Hematopoietic multipotent progenitor cell (in vitro differentiated cells): ENCODE measurements at places on chromosomes 7 and 10. TPM values are rescaled to one million over a fixed set of nuclear protein-coding genes. Genes with fewer than 3 reads are reported as not detected.

DNA sequence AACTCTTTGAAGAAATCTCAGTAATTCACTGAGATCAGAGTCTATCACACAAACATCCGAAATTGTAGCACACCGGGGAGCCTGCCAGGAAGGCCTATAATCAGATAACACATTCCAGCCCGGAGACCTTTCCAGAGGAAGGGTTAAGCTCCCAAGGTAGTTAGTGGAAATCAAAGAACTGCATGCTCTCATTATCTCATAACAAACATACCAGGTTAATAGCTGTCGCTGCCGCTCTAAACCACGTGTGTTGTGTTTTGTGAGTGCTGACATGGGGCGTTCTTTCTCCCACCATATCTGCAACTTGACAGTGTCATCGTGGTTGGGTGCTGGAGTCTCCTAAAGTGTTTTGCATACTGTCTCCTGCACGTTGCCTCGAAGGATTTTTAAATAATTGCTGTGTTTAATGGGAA, 120.7 kb upstream of the CARD11 start:
- no peak for DNase-seq

DNA sequence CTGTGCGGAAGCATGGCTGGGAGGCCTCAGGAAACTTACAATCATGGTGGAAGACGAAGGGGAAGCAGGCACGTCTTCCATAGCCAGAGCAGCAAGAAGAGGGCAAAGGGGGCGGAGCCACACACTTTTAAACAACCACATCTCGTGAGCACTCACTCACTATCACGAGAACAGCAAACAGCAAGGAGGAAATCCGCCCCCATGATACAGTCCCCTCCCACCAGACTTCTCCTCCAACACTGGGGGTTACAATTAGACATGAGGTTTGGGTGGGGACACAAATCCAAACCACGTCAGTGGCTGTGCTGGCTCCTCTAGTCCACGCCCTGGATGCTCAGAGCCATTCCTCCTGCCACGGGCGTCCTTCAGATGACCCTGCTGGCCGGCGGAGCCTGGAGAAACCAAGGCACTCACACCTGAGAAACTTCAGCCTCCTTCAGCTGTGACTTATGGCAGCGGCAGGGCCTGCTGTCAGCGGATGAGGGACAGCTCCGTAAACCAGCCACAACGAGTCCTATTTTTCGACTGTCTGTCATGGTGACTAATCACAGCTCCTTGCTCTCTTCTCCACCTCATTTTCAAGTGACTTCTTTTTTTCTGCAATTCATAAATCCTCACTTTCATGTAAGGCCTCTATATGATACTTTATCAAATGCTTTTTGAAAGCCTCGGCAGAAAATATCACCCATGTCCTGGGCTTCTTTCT, 167.9 kb upstream of the PFKP start:
- DNase-seq, result no peak

GRCh38 chr10:28930514-28931495, 253.5 kb downstream of the BAMBI start:
- DNase-seq, result no peak

DNA sequence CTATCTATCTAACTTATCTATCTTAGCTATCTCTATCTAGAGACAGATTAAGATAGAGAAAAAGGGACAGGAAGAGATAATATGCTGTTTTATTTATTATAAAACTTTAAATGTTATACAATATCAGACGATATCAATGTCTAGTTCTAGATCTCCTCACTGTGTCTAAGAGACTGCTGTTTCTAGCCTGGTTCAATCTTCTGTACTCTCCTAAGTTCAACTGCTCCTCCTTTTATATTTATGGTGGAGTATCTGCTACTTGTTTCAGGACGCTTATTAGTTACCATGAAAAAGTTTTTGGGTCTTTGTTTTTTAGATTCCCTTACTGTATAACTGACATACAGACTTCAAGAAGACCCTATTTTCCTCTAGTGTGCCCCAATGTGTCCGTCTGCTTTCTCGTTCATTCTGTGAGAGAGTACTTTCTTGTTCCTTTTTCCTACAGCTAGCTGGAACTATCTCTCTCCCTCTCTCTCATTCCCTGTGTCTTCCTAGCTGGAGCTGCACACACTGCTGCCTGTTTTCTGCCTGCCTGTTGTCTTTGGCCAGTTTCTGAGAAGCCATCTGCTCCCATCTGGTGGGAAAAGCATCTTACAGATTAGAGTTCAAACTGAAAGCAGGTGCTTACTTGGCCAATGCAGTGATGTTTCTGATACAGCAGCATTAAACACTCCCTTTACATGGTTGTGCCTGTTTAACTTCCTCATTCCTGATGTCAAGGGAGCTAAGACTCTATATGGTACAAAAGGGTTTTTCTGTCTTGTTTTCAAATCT, 49.4 kb upstream of the ARL4A start:
- no peak for DNase-seq

DNA sequence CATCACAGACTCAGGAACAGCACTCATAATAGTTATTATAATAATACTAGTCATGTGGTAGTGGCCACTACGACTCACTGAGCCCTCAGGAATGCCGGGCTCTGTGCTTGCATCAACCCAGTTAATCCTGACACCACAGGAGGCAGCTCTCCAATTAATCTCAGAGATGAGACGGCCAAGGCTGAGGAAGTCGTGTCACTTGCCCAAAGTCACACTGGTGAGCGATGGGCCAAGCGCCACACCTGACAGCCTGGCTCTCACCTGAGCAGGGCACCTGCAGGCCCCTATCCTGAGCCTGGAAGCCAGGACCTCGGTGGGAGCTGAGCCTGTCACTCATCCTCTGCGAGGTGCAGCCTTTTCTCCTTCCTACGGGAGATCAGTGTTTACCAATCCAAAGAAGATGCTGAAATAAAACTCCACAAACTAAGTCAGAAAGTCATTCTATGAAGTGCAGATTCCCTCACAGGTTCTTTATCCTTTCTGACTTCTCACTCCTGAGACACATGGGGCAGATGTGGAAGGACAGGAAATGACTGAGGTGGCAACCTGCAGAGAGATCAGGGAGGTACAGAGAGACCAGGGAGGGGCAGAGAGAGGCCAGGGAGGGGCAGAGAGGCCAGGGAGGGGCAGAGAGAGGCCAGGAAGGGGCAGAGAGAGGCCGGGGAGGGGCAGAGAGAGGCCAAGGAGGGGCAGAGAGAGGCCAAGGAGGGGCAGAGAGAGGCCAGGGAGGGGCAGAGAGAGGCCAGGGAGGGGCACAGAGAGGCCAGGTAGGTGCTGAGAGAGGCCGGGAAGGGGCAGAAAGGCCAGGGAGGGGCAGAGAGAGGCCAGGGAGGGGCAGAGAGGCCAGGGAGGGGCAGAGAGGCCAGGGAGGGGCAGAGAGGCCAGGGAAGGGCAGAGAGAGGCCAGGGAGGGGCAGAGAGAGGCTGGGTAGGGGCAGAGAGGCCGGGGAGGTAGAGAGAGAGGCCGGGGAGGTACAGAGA, 38.5 kb downstream of the VIPR2 start:
- DNase-seq, result no peak

GRCh38 chr10:92001581-92001980, 78.0 kb downstream of the BTAF1 start:
- no peak for DNase-seq

DNA sequence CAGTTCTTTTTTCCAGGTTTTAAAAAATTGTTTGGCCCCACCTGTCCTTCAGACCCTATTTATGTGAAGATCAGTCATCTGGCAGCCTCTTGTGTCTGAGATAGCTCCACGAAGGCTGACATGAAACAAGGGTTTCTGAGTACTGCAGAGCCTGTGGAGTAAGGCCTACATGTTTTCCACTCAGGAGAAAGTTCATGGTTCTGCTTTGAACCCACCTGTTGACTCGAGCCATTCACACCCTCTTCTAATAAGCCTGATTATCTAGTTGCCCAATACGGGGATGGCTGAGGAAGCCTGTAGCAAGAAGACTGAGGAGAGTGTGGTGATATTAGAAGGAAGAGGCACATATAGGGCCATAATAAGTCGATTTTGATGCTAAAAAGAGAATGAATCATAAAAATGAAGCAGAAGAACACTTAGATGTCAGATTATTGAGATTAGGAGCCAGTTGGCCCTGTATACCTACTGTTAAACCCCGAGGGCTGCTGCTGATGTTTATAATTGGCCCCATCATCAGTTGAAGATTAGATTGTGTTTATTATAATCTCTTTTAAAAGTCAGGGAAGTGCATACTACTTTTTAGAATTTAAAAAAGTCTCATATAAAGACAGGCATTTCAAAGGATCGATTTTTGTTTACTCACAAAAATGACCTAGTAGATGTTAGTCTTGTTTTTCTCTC, 109.4 kb downstream of the CDK14 start:
- no peak for DNase-seq

GRCh38 chr10:456486-456885, 233.0 kb downstream of the DIP2C start:
- DNase-seq, result no peak

DNA sequence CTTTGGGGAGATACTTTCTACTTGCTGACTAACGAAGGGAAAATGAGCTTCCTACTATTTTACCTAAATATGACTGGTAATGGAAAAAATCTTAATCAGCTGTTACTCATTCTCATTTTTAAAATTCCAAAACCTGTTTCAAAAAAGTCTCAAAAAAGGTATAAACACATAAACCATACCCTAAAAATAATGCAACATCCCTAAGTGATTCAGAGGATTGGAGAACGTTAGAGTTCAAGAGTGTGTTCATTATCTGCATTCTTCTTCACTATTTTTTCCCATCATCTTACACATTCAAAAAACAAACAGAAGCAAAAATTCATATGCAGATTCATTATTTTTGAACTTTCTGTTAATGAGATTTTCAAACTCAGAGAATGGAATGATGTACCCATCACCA, 150.4 kb upstream of the GNAI1 start:
- no peak for DNase-seq

DNA sequence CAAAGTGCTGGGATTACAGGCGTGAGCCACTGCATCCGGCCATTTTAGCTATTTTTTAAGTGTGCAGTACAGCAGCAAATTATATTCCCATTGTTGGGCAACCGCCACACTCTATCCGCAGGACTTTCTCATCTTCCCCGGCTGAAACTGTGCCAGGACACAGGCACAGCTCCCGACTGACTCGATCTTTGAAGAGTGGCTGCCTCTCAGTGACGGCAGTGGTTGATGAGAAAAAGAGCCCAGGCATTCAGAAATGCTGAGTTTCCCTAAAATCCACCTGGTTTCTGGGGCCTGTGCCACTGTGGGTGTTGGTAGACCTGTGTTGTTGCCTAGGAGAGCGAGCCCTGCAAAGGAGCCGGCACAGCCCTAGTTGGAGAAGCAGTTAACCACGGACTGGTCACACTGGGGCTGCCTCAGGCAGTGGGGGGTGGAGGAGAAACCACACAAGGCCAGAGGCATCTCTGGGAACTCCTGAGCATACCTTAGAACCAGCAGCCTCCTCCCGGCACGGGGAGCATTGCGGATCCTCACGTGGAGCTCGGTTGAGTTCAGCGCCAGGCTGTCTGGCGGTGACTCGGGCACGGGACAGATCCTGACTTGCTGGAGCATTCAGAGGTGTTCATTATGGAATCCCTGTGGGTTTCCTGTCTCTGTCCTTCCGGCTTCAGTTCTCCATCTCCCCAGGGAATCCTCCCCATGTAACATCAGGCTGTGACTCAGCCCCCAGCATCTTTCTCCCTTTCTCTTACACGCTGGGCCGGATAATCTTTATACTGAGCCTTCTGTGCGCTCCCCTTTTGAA, 16.2 kb downstream of the PFKFB3 start:
- no peak for DNase-seq

- no peak for DNase-seq
Measured at GRCh38 chr10:79483948-79484347, 28.4 kb upstream of the EIF5AL1 start.

Gene SYT15B
- total RNA-seq, result under 0.01 TPM

Gene GRM3
- not detected for total RNA-seq

Gene SRI
- 52.0 TPM for total RNA-seq

Gene MINPP1
- 46.9 TPM for total RNA-seq
